ENCODE measurements at places on chromosomes 3 and 15.

DNA sequence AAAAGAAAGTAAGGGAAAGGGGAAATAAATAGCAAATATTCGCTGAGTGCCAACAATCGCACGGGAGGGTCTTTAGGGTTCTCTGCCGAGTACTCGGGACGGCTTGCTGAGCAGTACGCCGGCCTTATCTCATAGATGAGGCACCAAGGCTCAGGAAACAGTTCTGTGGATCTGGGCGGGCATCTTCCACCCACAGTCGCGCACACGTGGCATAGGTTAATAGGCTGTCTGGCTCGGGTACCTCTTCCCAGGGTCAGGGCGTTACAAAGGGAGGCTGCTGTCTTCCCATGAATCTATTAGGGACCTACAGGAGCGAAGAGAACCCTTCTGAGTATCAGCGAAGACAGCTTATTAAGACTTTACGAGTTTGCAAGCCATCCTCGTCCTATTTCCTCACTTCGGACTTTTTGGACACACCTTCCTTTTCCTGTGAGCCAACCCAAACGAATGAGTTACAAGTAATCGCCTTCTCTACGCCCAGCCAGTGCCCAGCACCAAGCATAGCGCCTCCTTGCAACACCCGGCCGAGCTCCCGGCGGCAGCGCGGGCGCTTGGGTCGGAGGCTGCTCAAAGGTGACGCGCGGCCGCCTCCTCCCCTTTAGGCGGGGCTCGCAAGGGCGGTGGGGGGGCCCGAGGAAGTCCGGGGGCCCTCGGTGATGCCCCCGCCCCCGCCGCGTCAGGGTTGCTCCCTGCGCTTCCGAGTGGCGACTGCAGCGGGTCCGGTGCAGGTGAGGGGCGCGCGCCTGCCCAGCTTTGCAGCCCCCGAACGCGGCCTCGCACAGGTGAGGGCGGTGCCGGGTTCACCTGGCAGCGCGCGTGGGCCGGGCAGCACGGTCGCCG, at the start of gene MCTP2:
TSS of gene MCTP2 (plus strand) at position 679 of the 840 bp plus-strand sequence. CDS start 66,705 bp downstream, outside the sequence.
- no peak for DNase-seq

DNA sequence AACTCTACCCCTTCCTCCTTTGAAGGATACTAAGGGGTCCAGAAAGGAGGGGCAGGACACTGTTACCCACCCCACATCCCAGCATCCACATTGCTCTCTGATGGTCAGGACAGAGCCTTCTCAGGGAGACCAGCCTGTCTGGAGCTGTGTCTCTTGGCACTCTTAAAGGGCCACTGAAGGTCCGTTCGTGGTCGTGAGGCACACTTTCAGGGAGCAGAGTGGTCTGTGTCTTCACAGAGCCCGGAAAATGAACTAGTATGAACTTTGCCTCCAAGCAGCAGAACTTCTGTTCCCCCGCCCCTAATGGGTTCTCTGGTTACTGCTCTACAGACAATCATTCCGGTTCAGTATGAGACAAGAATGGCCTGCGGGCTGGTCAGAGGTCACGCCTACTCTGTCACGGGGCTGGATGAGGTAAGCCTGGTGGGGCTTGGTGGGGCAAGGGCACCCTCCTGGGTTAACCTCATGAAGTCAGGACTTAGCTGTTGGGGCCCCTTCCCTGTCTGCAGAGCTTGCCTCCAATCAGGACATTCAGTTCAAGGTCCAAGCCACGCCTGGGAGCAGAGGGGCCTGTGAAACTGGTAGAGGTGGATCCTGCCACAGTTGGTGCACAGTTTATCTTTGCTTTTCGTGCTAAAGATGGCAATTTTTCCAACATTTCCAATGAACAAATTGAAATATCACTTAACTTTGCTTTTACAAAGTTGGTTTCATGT, 33.2 kb downstream of the CAPN3 start:
- DNase-seq, result no peak

DNA sequence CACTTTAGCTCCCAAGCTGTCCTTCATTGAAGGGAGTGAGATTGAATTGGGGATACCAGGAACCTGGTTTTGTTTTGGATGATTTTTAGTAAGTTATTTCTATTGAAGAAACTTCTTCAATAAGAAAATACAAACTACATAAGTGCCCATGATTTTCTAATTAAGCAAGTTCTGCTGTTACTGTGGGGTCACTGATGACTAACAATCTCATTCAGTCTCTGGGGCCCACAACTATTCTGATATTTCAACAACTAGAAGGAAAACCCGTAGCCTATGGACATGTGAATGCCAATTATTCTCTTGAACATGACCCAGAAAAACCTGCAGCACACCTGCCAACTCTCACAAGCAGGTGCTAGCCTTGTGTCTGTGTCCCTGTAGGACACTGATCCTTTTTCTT, 184.6 kb downstream of the DCLK3 start:
- no peak for DNase-seq

GRCh38 chr3:52291508-52292181, 4.0 kb downstream of the GLYCTK start:
- no peak for DNase-seq

- no peak for DNase-seq
Observed at GRCh38 chr3:171951597-171951996, 87.8 kb upstream of the FNDC3B start.

- DNase-seq, result no peak
Observed at GRCh38 chr3:101200461-101200860, 119.9 kb downstream of the IMPG2 start.

DNA sequence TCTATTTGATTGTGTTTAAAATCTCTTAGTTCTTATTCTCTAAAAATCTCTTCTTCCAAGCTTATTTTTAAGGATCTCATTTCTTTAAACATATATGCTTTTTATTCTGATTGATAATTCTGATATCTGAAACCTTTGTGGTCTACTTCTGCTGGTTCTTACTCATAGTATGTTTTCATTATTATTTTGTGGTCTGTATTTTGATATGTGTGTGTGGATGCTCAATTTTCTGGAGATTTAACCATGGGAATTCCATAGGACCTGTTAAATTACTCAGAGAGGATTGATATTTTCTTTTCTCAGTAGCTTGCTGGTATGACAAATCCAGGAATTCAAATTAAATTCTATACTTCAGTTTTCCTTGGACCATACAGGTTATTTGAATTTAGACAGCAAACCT, 14.7 kb upstream of the HHLA2 start:
- no peak for DNase-seq
